CD4-positive, alpha-beta T cell treated with Interleukin-1 beta for 1 hour (primary cell): ENCODE measurements at places on chromosomes 5 and 9.

DNA sequence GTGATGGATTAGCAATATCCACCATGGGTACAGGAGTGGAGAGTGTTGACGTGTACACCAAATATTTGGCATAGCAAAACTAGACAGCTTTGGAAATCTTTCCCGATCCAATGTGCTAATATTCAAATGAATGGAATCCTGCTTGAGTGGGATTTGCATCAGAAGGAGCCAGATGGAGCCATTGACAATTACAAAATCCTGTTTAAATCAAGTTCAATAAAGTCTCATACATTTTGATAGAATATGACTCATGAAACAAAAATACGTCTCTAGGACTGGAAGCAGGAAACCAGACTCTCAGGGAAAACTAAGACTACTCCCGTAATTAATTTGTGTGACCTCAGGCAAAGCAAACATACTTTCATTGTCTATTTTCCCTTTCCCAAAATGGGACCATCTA is 13.0 kb downstream of the TNC start:
- DNase-seq, result no peak

- DNase-seq, result no peak
Observed at GRCh38 chr9:96883922-96884321, 29.6 kb upstream of the ZNF782 start.

DNA sequence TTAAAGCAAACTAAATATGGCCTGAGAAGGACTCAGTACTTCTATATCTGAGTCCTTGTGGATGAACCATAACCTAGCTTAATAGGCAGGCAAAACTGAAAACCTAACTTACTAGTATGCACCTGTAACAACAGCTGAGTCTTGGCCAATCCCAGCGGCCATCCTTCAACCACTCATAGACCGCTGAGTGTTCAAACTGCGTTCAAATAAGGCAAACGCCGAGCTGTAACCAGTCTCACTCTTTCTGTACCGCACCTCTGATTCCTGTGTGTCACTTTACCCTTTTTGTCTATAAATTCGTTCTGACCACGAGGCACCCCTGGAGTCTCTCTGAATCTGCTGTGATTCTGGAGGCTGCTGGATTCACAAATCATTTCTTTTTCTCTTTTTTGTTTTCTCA is 170.5 kb downstream of the COL23A1 start:
- no peak for DNase-seq

- DNase-seq, result no peak
Observed at GRCh38 chr5:141641634-141642267, 5.0 kb downstream of the RELL2 start.

- no peak for DNase-seq
Observed at GRCh38 chr5:87653242-87653641, 240.5 kb upstream of the CCNH start.

DNA sequence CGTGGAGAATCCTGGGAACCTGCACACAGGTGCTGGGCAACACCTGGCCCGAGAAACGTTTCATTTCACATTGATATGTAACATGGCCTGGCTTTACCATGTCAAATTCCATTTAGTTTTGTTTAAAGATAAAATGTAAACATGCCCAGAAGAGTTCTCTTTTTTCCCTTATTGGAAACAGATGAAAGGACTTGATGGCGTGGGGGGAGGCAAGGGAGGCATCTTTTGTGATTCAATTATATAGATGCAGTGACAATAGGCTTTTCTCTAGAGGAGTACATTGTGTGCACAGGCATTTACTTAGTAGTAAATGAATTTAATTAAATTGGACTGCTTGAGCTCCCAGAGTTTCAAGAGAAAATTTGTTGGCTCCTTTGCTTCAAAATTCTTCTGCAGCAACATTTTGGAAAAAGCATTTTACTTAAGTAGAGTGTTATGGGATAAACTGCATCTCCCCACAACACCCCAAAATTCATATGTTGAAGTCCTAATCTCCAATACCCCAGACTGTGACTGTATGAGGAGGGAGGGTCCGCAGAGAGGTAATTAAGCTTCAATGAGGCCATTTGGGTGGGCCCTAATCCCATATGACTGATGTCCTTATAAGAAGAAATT is 254.3 kb upstream of the NFIL3 start:
- DNase-seq, result no peak

GRCh38 chr5:115267617-115268016 is 4.9 kb upstream of the PGGT1B start:
- no peak for DNase-seq

DNA sequence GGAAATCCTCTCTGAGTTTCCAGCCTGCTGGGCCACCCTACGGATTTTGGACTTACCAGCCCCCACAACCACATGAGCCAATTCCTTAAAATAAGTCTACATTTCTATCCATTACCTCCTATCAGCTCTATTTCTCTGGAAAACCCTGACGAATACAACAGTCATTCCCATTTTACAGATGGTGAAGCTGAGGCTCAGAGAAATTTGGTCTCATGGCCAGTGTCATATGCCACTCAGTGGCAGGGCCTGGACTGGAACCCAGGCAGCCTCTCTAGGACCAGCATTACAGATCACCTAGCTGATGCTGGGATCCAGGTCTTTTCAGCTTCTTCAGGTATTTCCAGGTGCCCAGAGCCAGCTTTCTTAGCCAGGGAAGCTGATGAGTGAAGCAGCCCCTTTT is 45.0 kb upstream of the SH3PXD2B start:
- DNase-seq, result no peak

DNA sequence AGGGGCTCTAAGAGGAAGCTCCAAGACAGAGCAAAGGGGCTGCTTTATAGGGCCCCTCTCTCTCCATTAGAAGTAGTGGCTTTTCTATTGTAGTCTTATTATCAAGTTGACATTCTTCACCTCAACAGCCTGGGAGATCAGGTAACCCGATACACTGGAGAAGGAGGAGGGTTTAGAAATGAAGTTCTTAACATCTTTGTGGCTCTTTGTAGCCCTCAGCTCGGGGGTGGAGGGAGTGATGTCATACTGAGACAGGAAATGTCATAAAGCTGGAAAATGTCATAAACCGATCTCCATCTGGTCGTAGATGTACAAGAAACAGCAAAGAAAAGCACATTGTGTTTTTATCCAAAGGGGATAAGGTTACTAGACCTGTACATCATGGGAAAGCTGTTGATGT is 17.9 kb downstream of the PDZD2 start:
- DNase-seq, result no peak
